T follicular helper cell (primary cell): ENCODE measurements at places on chromosomes 2 and 18.

DNA sequence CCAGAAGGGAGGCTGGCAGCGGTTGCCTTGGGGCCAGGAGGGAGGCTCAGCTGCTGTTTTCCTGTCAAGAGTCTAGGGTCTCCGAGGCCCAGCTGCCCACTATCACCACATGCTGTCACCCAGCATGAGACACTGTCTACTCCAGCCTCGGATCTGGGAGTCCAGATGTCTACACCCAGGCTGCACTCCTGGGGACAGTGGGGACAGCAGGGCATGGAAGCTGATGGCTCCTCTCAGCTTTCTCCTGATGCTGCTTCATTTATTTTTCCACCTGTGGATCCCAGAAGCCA, 134.0 kb downstream of the PTGR3 start:
- no peak for DNase-seq

GRCh38 chr2:237202288-237203030, 116.8 kb downstream of the COPS8 start:
- DNase-seq = no peak

GRCh38 chr18:43883886-43884285, 606.6 kb upstream of the SYT4 start:
- DNase-seq = no peak

DNA sequence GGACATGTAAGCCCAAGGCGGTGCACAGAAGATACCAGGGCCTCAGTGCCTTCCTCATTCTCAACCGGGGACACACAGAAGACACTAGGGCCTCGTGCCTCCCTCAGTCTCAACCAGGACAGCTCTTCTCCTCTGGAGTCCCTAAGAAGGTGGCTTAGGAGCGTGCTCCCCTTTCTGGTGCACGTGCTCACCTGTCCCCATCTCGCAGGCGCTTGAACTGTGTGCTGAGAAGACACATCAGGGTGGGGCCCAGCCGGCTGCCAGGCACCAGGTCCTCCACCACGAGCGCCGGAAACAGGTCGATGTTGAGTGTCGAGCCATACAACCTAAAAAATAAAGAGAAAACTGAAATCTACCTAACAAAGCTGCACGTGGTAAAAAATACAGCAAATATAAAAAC, 99.9 kb downstream of the PXDN start:
- no peak for DNase-seq

DNA sequence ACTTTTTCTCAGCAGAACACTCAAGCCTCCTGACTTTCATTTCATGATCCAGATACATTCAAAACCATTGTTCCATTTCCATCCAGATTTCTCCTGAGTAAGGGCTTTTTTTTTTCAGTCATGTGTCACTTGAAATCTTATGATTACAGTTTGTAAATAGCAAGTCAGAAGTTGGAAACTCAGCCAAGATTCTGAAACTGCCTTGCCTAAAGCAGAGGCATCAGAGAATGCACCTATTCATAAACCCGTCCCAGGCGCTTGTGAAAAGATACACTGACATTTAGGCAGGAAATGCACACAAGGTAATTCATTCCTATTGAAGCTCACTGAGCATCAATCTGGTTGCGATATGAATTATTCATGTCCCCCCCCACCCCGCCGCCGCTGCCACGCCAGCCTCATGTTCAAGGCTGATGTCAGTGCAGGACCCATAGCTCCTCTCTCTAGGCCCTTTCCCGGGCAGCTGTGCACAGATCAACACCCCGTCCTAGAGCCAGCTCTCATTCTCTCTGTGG, 30.4 kb upstream of the MGAT4A start:
- DNase-seq = peak; percentile 53
